ENCODE measurements at places on chromosomes 1 and 21. TPM values are rescaled to one million over a fixed set of nuclear protein-coding genes. Genes with fewer than 3 reads are reported as not detected.
A peak's percentile ranks its signal among the peaks of the same experiment; 100 is the strongest.

- DNase-seq = no peak
- no peaks in the 10 kb centered on the region for H3K36me3 ChIP-seq
- H3K27me3 ChIP-seq = no peaks in the 10 kb centered on the region
- no peak overlapping the region for H3K4me3 ChIP-seq
- H3K27ac ChIP-seq = no peak overlapping the region
Observed at GRCh38 chr1:168897249-168897648, 168.2 kb upstream of the DPT start.

GRCh38 chr1:96730574-96731298 is 9.2 kb downstream of the PTBP2 start:
- peaks cover 3% of the 10 kb centered on the region for H3K4me1 ChIP-seq
- no peak overlapping the region for H3K4me3 ChIP-seq
- no peak for DNase-seq
- H3K27ac ChIP-seq = no peak overlapping the region
- H3K27me3 ChIP-seq = no peaks in the 10 kb centered on the region

DNA sequence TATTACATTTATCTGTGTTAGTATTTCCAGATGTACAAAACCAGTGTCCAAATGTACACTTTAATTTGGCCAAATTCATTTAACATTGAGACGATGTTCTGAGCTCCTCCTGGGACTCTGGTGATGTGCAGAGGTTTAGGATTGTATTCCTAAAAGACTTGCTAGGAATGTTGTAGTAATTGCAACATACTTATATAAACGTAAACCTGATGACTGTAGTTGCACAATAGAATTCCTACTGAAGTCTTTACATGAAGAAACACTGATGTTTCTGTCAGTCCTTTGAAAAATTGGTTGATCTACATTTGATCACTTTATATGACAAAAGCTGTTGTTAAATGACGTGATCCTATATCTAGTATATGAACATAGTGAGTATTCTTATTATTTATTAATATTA is 5.1 kb upstream of the OR14C36 start:
- no peaks in the 10 kb centered on the region for H3K27me3 ChIP-seq
- no peak overlapping the region for H3K4me3 ChIP-seq
- no peaks in the 10 kb centered on the region for H3K4me1 ChIP-seq
- H3K36me3 ChIP-seq = no peaks in the 10 kb centered on the region
- H3K27ac ChIP-seq = no peak overlapping the region

DNA sequence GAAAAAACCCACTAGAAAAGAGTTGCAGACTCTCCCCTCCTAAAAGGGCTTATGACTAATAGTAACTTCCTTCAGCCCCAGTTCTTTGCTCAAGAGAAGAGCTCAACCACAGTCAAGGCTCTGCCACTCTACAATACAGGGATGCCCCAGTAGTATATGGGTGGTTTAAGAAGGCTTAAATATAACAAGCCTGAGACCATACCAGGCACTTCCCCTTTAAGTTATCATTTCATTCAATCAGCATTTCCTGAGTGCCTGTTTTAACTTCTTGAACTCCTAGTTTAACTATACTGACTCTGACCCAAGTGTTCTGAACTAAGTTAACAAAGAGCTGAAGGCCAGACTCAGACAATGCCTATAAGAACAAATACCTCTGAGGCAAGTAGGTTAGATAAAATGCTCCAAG is 19.8 kb downstream of the PRPF38A start:
- no peak overlapping the region for H3K4me3 ChIP-seq
- H3K27ac ChIP-seq = no peak overlapping the region
- no peak for DNase-seq
- H3K27me3 ChIP-seq = no peaks in the 10 kb centered on the region
- peaks cover 3% of the 10 kb centered on the region for H3K36me3 ChIP-seq

DNA sequence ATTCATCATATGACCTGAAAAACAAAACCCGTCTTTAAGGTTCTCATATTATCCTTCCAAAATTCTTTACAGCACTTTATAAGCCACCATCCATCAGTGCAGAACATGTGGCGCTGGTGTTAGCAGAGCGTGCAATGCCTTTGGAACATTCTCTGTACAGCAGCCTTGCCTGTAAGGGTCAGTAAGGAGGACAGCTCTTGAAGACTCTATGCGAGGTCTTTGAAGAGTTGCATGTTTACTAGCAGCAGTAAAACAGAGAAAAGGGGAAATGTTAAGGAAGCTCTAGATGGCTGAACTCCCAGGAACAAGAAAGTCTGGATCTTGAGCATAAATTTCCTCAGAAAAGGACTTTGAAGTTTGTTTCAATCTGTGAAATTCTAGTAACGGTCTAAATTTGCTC is 365.6 kb downstream of the DUSP10 start:
- no peak overlapping the region for H3K27ac ChIP-seq
- H3K4me1 ChIP-seq = no peaks in the 10 kb centered on the region
- no peaks in the 10 kb centered on the region for H3K36me3 ChIP-seq
- DNase-seq = no peak
- H3K4me3 ChIP-seq = no peak overlapping the region

- DNase-seq = no peak
- peaks cover 3% of the 10 kb centered on the region for H3K4me1 ChIP-seq
- no peaks in the 10 kb centered on the region for H3K27me3 ChIP-seq
- no peak overlapping the region for H3K27ac ChIP-seq
- H3K4me3 ChIP-seq = no peak overlapping the region
Observed at GRCh38 chr1:178025613-178026356, 55.9 kb upstream of the SEC16B start.

- no peaks in the 10 kb centered on the region for H3K36me3 ChIP-seq
- no peaks in the 10 kb centered on the region for H3K27me3 ChIP-seq
- H3K4me3 ChIP-seq = peak overlapping the region; percentile 93
- DNase-seq = no peak
- no peaks in the 10 kb centered on the region for H3K4me1 ChIP-seq
Observed at GRCh38 chr21:34074283-34075090, 1.1 kb downstream of the MRPS6 start.

- H3K36me3 ChIP-seq = no peaks in the 10 kb centered on the region
- DNase-seq = no peak
- H3K4me1 ChIP-seq = no peaks in the 10 kb centered on the region
- H3K4me3 ChIP-seq = no peak overlapping the region
Observed at GRCh38 chr21:14584357-14585095, 38.4 kb upstream of the SAMSN1 start.

GRCh38 chr1:18808550-18808949 is 50.9 kb downstream of the TAS1R2 start:
- DNase-seq = no peak
- H3K4me1 ChIP-seq = no peaks in the 10 kb centered on the region
- H3K4me3 ChIP-seq = no peak overlapping the region
- H3K36me3 ChIP-seq = no peaks in the 10 kb centered on the region
- H3K27ac ChIP-seq = no peak overlapping the region

DNA sequence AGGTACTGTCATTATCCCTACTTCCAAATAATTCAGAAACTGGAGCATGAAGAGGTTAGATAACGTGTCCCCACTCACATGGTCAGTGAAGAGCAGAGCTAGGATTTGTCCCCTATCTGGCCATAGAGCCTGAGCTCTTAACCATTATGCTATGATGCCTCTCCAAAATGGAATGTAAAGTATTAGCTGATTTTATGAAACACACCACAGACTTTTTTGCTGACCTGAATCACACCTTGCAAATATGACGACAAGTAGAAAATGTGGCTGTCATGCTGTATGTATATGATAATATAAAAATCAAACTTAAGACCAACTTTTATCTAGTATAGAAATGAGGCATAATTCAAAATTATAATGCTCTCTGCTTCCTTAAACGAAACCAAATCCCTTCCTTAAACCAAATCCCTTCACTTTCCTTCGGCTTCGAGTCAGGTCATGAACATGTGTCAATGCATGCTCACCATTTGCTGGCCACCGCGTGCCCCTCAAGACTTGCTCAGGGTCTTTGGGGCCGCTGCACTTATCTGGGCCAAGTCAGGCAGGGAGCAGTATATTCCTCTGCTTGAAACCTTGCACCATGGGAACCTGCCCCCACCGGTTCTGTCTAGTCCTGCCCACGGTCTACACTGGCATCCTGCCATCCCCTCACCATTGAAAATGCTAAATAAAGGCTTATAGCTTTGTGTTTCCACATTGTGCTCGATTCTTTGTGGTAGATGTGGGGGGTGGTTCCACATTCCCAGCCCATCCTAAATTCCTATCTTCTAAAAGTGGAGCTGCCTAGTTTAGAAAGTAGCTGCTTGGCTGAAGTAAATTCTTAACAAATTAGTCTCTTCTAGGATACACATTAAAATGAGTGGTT is 1.6 kb upstream of the TMCC2 start:
- H3K27ac ChIP-seq = no peak overlapping the region
- no peaks in the 10 kb centered on the region for H3K4me1 ChIP-seq
- no peaks in the 10 kb centered on the region for H3K36me3 ChIP-seq
- no peaks in the 10 kb centered on the region for H3K27me3 ChIP-seq

DNA sequence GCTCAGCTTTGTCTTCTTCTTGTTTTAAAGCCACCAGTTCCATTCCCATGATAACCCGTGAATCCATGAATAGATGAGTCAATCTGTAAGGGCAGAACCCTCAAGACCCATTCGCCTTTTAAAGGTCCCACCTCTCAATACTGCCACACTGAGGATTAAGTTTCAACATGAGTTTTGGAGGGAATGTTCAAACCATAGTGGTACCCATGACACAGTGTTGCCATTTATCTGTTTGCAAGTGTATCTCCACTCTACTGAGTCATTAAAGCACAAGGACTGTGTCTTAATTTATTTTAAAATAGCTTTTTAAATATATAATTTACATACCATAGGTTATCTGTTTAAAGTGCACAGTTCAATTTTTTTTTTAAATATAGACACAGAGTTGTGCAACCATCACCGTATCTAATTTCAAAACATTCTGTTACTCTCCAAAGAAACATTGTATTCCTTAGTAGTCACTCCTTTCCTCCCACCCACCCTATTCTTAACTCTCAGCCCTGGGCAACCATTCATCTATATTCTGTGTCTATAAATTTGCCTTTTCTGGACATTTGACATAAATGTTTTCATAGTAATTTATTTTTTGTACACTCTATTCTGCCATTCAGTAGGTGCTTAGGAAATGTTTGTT is 4.8 kb upstream of the IL24 start:
- no peak overlapping the region for H3K4me3 ChIP-seq
- H3K27me3 ChIP-seq = no peaks in the 10 kb centered on the region
- H3K27ac ChIP-seq = no peak overlapping the region
- H3K36me3 ChIP-seq = no peaks in the 10 kb centered on the region
- H3K4me1 ChIP-seq = no peaks in the 10 kb centered on the region

DNA sequence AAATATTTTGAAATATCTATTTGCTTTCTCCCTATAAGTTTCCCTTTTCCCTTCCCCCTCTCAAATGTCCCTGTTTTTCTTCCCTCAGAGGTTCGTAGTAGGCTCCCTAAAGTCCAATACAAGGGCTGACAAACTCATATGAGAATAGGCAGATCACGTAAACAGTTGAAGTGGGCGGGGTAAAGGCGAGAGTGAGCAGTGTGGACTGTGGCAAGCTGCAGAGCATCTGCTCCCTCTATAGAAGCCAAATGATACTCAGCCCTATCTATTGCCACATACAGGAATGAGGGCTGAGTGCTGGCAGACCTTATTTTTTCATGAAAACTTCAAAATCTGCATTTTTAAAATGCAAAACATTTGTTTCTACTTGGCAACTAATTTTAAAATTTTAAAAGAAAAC is 26.3 kb downstream of the PRDX6 start:
- no peaks in the 10 kb centered on the region for H3K27me3 ChIP-seq
- H3K4me3 ChIP-seq = no peak overlapping the region
- H3K4me1 ChIP-seq = no peaks in the 10 kb centered on the region
- no peak for DNase-seq
- no peaks in the 10 kb centered on the region for H3K36me3 ChIP-seq
- no peak overlapping the region for H3K27ac ChIP-seq

DNA sequence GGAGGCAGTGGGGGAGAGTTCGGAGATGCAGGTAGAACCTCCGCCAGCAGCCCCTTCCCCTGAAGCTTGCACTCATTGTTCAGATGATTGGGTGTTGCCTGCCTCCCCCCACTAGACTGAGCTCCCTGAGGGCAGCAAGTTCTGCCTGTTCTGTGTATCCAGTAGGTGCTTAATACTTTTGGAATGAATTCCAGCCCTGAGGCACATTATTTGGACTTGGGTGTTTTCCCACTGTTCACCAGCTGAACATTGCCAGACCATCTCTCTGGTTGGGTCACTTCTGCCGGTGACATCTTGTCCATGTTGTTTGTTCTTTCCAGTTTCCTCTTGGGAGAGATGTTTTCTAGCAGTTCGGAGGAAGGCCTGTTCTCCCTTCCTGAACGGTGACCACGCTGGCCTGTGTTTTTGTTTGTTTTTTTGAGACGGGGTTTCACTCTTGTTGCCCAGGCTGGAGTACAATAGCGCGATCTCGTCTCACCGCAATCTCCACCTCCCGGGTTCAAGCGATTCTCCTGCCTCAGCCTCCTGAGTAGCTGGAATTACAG is 48.7 kb downstream of the SPSB1 start:
- no peaks in the 10 kb centered on the region for H3K4me1 ChIP-seq
- no peak for DNase-seq
- H3K27ac ChIP-seq = no peak overlapping the region

CFAP107 gene
- not detected for total RNA-seq

CD48 gene
- 3.6 TPM for total RNA-seq

ERICH3 gene
- 0.42 TPM for total RNA-seq

CCDC190 gene
- total RNA-seq = 1.6 TPM

EXTL1 gene
- total RNA-seq = 0.29 TPM

KPRP gene
- not detected for total RNA-seq

LCE1D gene
- not detected for total RNA-seq

Measured in aorta (tissue), 5 donors.